ENCODE measurements at places on chromosomes 3 and 15.
A peak's percentile ranks its signal among the peaks of the same experiment; 100 is the strongest.

DNA sequence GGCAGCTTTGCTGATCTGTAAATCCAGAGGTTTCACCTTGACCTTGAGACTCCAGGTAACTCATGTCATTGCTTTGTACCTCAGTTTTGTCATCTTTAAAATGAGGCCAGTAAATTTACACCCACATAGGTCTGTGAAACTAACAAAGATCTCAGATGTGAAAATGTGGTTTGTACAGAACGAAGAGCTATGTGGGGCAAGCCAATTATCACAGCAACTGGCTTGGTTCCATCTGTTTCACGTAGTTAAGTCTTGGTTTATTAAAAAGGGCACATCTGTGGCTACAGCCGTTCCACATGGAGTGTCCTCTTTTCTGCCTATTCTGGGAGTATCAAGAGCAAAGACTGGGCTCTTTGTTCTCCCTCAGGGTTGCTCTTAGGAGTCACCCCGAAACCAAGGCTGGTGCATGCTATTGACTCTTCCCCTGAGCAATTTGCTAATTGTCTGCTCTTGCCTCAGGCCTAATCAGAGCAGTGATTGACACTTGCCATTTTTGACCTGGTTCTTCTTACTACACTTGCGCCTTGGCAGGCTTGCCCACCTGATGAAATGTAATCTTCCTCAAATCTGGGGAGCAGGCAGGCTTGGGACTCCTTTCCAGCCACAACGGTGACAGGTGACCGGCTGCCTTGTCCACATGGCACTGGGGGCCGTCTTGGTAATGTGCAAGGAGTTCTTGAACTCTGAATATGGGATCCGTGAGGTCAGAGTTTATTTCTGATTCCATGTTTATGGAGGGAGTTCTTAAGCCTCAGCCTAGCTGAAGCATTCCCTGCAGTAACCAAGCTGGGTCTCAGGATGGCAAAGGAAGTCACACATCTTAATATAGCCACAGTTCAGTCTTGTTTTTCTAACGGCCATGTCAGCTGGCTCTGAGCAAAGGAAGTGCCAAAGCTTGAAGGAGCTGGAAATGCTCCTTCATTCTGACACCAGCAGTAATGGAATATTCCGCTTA lies 40.1 kb downstream of the EAF1 start:
- H3K4me1 ChIP-seq: peaks cover 11% of the 10 kb centered on the region
- peaks cover 2% of the 10 kb centered on the region for H3K36me3 ChIP-seq
- no peak overlapping the region for H3K4me3 ChIP-seq
- H3K27ac ChIP-seq: no peak overlapping the region

DNA sequence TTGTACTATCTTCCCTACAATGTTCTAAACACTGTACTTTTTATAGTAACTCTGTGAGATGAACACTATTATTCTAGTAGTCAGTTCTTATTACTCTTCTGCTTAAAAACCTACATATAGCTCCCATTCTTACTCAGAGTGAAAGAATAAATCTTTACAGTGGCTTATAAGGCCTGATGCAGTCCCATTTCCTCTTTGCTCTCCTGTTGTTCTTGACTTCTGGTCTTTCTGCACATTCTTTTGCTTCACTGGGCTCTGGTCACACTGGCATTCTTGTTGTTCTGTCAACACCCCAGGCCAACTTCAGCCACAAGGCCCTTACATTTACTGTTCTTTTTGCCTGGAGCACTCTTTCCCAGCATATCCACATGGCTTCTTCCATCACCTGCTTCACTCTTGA lies 58.2 kb upstream of the TP63 start:
- H3K27ac ChIP-seq: peak overlapping the region; percentile 10
- DNase-seq: no peak
- H3K36me3 ChIP-seq: peaks cover 3% of the 10 kb centered on the region
- H3K27me3 ChIP-seq: peaks cover 2% of the 10 kb centered on the region

- DNase-seq: no peak
- H3K36me3 ChIP-seq: no peaks in the 10 kb centered on the region
- H3K4me1 ChIP-seq: no peaks in the 10 kb centered on the region
- peaks cover 5% of the 10 kb centered on the region for H3K27me3 ChIP-seq
- no peak overlapping the region for H3K27ac ChIP-seq
Observed at GRCh38 chr3:140207541-140207940, 272.6 kb downstream of the CLSTN2 start.

GRCh38 chr15:45407786-45408185 lies 29.4 kb upstream of the GATM start:
- no peak for DNase-seq
- no peak overlapping the region for H3K4me3 ChIP-seq
- peaks cover 42% of the 10 kb centered on the region for H3K4me1 ChIP-seq

GRCh38 chr15:81292523-81293001 lies 31.4 kb downstream of the STARD5 start:
- H3K4me1 ChIP-seq: peaks cover 67% of the 10 kb centered on the region
- peak overlapping the region; percentile 85 for H3K27ac ChIP-seq
- DNase-seq: peak; percentile 53
- no peaks in the 10 kb centered on the region for H3K27me3 ChIP-seq

- H3K27ac ChIP-seq: peak overlapping the region; percentile 6
- no peaks in the 10 kb centered on the region for H3K36me3 ChIP-seq
- H3K4me3 ChIP-seq: peak overlapping the region; percentile 35
- DNase-seq: peak; percentile 9
- H3K27me3 ChIP-seq: peaks cover 43% of the 10 kb centered on the region
- H3K4me1 ChIP-seq: peaks cover 12% of the 10 kb centered on the region
Observed at GRCh38 chr3:124878561-124879336, 8.4 kb downstream of the ITGB5 start.

DNA sequence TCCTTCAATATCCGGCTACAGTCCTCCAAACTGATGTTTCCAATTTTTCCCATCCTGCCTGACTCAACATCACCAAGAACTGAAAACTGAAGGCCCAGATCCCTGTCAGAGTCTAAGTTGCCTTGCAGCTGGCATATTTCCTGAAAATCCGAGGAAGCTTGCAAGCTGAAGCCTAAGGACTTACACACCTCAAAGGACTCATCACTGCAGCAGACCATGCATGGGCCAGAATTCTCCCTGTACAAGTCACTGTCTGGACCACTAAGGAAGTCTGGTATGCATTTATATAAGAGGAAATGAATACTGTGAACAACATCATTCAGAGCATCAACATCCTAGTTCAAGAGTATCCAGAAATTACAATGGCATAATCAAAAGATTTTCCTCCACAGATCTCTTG lies 548.8 kb upstream of the MDFIC2 start:
- H3K27me3 ChIP-seq: peaks cover 6% of the 10 kb centered on the region
- no peak overlapping the region for H3K4me3 ChIP-seq
- no peak for DNase-seq
- H3K27ac ChIP-seq: no peak overlapping the region
- H3K4me1 ChIP-seq: peaks cover 18% of the 10 kb centered on the region
- no peaks in the 10 kb centered on the region for H3K36me3 ChIP-seq

DNA sequence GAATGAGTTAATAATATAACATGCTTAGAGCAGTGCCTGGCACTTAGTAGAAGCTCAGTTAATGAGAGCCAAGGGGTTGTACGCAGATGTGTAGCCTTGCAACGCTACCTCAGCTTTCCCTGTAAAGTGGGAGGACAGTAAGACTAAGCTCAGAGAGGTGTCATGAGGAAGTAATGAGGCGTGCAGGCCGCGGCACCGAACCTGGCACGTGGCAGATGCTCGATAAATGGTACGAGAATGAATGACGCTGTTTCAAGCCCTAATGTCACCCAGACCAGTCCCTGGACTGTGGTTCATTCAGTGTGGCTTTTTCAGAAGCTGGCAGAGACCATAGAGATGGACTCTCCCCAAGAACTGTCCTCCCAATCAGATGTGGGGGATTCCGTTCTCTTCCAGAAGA lies 21.2 kb downstream of the GRIP2 start:
- H3K27me3 ChIP-seq: peaks cover 3% of the 10 kb centered on the region
- no peak overlapping the region for H3K27ac ChIP-seq
- no peaks in the 10 kb centered on the region for H3K36me3 ChIP-seq
- no peak for DNase-seq

DNA sequence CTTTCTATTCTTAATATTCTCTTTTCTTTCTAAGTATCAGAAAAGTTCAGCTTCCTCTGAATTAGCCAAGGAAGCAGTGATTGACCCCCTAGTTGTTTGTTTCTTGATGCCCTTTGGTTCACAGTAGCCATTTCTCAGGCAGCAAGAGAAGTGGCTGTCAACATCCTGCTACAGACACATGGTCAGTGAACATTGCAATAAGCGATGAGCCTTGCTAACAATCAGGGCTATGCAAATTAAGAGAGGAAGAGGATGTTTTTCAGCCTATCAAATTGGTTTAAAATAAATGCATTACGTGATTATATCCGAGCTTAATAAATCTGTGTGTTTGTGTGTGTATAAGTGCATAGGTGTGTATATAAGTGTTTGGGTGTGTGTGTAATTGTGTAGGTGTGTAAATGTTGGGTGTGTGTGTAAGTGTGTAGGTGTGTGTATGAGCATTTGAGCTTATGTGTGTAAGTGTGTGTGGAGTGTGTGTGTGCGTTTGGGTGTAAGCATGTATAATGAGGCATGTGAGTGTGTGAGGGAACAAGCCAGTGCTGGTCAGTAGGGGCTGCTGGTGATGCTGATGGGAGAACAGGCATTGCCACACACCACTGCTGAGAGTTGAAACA lies 78.1 kb upstream of the XCR1 start:
- peaks cover 2% of the 10 kb centered on the region for H3K27me3 ChIP-seq
- peaks cover 72% of the 10 kb centered on the region for H3K4me1 ChIP-seq
- H3K27ac ChIP-seq: no peak overlapping the region
- no peak overlapping the region for H3K4me3 ChIP-seq
- no peak for DNase-seq

- peak; percentile 78 for DNase-seq
- peak within 1 kb of the TSS; percentile 96 for H3K4me3 ChIP-seq
- H3K36me3 ChIP-seq: peaks cover 29% of the 10 kb centered on the region
- peak within 1 kb of the TSS; percentile 100 for H3K27ac ChIP-seq
- no peaks in the 10 kb centered on the region for H3K27me3 ChIP-seq
Observed at GRCh38 chr15:74781431-74782258, at the start of gene CSK. CSK (plus strand) TSS chr15:74782080; CDS start chr15:74798298, 16,218 bp downstream.

GRCh38 chr3:85303156-85303555 lies 344.4 kb downstream of the CADM2 start:
- no peaks in the 10 kb centered on the region for H3K36me3 ChIP-seq
- H3K4me1 ChIP-seq: no peaks in the 10 kb centered on the region
- H3K27ac ChIP-seq: no peak overlapping the region
- no peak overlapping the region for H3K4me3 ChIP-seq

GRCh38 chr3:137110392-137110996 lies 152.7 kb downstream of the IL20RB start:
- DNase-seq: no peak
- no peak overlapping the region for H3K27ac ChIP-seq
- peaks cover 12% of the 10 kb centered on the region for H3K27me3 ChIP-seq
- H3K4me1 ChIP-seq: no peaks in the 10 kb centered on the region

GRCh38 chr3:36494461-36495109 lies 114.3 kb downstream of the STAC start:
- no peak overlapping the region for H3K27ac ChIP-seq
- no peaks in the 10 kb centered on the region for H3K4me1 ChIP-seq
- no peaks in the 10 kb centered on the region for H3K36me3 ChIP-seq
- no peak for DNase-seq
- H3K27me3 ChIP-seq: no peaks in the 10 kb centered on the region

- no peaks in the 10 kb centered on the region for H3K36me3 ChIP-seq
- no peaks in the 10 kb centered on the region for H3K27me3 ChIP-seq
- H3K27ac ChIP-seq: no peak overlapping the region
- H3K4me3 ChIP-seq: no peak overlapping the region
- no peak for DNase-seq
- H3K4me1 ChIP-seq: peaks cover 14% of the 10 kb centered on the region
Observed at GRCh38 chr15:98690272-98690950, 42.1 kb downstream of the IGF1R start.

- no peaks in the 10 kb centered on the region for H3K36me3 ChIP-seq
- H3K27me3 ChIP-seq: peaks cover 2% of the 10 kb centered on the region
- DNase-seq: no peak
- H3K4me1 ChIP-seq: no peaks in the 10 kb centered on the region
- H3K27ac ChIP-seq: no peak overlapping the region
Observed at GRCh38 chr3:10421996-10422395, 83.4 kb downstream of the ATP2B2 start.

DNA sequence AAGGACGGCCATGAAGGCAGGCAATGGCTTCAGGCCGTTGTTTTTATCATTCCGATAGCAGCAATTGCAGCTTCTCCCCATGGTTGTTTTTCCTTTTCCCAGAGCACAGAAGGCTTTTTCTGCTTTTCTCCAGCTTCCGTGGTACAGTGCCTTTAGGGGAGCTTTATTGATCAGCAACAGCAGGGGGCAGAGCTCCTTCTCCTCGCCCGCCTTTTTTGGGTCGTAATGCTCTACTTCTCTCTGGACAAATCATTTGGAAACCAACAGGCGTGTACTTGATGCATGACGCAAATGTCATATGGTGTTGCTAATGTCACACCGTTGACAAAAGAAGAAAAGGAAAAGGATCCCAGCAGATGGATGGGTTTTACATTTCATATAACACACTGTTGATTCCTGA lies 79.7 kb upstream of the SNRK start:
- H3K27me3 ChIP-seq: peaks cover 17% of the 10 kb centered on the region
- no peak overlapping the region for H3K4me3 ChIP-seq
- DNase-seq: no peak
- H3K27ac ChIP-seq: no peak overlapping the region
- no peaks in the 10 kb centered on the region for H3K36me3 ChIP-seq

DNA sequence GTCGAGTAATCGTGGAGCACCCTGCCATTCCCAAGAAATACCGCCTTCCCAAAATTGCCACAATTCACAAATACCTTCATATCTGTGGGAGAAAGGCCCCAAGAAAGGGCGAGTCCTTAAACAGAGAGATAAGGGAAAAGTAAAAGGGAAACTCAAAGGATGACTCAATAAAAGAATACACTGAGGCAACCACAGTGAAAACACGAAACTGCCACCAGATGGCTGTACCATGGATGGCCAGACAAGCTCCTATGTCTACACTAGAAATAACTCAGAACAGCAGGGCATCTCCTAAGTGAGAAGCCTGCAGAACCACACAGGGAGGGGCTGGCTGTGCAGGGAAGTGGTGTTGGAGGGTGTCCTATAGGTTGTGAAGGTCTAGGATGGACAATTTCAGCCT lies 25.0 kb downstream of the SRGAP3 start:
- H3K4me1 ChIP-seq: peaks cover 32% of the 10 kb centered on the region
- no peaks in the 10 kb centered on the region for H3K36me3 ChIP-seq
- H3K27ac ChIP-seq: no peak overlapping the region
- peak; percentile 2 for DNase-seq
- no peak overlapping the region for H3K4me3 ChIP-seq

DNA sequence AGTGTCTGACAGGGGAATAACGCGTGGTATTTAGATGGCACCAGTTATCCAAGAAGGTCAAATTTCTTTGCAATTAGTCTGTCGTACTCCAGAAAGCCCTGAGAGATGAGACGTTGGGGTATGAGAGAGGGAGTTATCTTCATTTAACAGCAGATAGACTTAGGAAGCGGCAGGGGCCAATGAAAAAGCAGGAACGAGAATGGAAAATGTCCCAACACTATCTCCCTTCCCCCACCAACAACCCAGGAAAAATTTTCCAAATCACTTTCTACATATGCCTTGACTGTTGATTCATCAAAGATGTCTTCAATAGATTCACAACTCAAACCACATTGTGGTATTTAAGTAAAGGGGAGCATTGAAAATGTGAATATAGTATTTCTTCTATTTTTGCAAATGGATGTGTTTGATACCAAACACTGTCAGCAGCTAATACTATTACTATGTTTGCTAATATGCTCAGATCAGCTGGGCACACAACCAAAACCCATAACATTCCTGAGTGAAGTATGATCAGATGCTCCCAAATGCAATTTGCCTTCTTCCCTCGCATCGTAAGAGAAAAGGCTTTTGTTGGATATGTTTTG lies 13.3 kb upstream of the GREM1 start:
- no peak overlapping the region for H3K27ac ChIP-seq
- H3K4me3 ChIP-seq: no peak overlapping the region
- H3K27me3 ChIP-seq: peaks cover 23% of the 10 kb centered on the region
- H3K4me1 ChIP-seq: no peaks in the 10 kb centered on the region
- peaks cover 2% of the 10 kb centered on the region for H3K36me3 ChIP-seq
- no peak for DNase-seq

Data from activated T-helper 1 cell treated with anti-CD3 and anti-CD28 coated beads, Interleukin-12 subunit alpha, Interleukin-12 subunit beta, Interleukin-2, Interleukin-4 antibody, amounts not matched to agents 30 ng/mL and 10 ng/mL and 1 ng/mL, durations not matched to agents 14 hours and 24 hours and 36 hours (primary cell).